ENCODE measurements at places on chromosomes 5 and 9.

GRCh38 chr9:27634879-27635278 is 61.6 kb upstream of the C9orf72 start:
- no peak for DNase-seq

DNA sequence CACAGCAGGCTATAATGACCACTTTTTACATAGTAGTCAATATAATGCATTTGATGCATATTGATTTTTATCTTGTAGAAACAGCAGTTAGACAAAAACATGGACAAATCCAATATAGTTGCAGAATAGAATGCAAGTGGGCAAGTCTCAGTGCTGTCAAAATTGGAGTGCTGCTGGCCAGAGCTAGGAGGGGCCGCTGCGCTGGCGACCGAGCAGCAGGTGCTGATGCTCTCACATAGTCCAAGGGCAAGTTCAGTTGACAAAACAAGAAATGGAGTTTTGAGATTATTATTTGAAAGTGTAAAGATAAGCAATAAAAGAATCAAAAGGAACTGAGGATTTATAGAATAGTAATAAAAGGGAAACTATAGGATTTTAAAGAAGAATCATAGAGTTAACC is 60.6 kb upstream of the CDK20 start:
- DNase-seq: no peak

- DNase-seq: no peak
These were observed 221.3 kb downstream of the GRIA1 start for GRCh38 chr5:153711755-153712154.

GRCh38 chr5:77064040-77064439 is 23.0 kb downstream of the ZBED3 start:
- no peak for DNase-seq

- no peak for DNase-seq
These were observed 30.7 kb downstream of the OR2V1 start for GRCh38 chr5:181100121-181100875.

DNA sequence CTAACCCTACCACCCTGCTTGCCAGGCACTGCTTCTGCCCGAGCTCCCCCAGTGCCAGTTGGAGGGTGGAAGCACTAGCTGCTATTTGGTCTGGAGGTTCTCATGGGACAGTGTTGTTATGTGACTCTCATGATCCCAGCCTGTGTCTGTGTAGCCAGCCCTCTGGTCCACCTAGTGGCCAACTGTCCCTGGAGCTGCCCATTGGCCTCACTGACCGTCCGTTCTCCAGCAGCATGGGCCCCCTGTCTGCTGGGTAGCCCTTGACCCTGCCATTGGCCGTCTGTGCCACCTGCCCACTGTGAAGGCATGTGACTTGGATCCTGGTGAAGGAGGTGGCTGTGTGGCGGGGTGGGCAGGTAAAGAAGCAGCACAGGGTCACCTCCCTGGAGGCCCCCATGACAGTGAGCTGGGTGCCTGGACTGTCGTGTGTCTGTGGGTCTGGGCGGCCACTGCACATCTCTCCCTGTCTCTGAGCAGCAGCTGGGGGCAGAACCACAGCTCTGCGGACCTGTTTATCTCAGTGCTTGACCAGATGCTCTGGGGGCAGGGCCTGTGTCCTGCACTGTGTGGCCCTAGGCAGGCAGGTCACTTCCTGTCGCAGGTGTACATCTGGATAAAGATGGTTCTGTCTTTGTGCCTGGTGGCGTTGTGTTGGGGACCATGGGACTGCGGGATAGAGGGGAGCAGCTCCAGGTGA is 11.4 kb downstream of the PHF2 start:
- DNase-seq: no peak

GRCh38 chr5:59487772-59488729 is 405.5 kb downstream of the PDE4D start:
- DNase-seq: no peak

DNA sequence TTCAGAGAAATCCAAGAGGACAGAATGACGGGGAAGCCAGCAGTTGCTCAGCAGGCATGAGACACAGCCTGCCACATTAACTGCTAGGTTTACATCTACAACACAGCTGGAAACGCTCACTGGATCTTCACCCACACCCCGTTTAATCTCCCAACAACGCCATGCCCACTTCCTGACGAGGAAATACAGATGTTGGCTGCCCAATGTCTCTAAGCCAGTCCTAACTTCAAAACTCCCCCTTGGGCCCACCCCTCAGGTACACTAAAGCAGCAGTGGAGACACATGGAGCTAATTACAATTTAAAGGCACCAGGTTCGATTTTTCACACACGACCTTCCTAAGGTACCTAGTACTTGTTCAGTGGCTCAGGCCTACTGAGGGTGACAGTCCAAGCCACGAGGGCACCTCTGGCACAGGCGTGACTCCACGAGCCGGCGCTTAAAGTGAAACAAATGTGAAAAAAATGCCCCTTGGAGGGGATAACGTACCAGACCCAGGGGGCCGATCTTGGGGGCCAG is 904 bp downstream of the RPL12 start:
- DNase-seq: peak; percentile 20

DNA sequence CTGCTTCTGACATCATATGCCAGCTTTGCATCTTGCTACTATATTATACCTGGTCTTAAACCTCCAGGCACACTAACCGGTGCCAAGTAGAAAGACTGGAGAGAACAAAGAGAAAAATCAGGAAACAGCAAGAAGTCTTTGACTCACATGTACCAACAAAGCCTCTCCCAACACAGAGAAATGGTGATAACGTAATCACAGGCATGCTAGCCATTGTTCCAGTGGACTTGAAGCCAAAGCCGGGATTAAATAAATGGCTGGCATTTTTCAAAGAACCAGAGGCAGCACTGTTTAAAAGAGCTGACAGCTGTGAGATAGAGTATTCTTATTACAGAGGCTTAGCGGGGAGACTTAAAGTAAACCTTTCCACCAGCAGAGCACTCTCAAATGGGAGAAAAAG is 148.4 kb upstream of the NFIL3 start:
- no peak for DNase-seq

Measured in activated CD4-positive, alpha-beta T cell treated with anti-CD3 and anti-CD28 coated beads for 4 hours (primary cell).